GM20000 (cell line): ENCODE measurements at places on chromosomes 16 and 17.
A peak's percentile ranks its signal among the peaks of the same experiment; 100 is the strongest.

GRCh38 chr16:83554096-83554495 lies 253.7 kb upstream of the HSBP1 start:
- no peak for DNase-seq

GRCh38 chr17:76104140-76104895 lies 731 bp upstream of the EXOC7 start:
- DNase-seq = no peak

- DNase-seq = no peak
These were observed 90.7 kb upstream of the TMEM97 start for GRCh38 chr17:28228109-28228840.

DNA sequence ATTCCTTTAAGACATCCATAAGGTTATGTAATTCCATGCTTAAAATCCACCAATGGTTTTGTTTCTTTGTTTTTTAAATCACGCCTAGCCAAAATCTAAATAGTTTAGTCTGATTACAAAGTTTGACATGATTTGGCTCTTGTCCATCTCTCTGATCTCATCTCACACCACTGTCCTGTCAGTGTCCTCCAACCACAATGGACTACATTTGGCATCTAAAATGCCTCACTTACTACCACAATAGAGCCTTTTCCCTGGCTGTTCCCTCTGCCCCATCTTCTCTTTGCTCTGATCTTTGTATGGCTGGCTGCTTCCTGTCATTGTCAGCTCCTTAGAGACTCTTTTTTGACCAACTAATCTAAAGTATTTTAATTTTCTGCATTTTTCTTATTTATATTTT lies 157.2 kb downstream of the MYO1D start:
- DNase-seq = no peak

GRCh38 chr17:59373882-59374495 lies 42.5 kb downstream of the YPEL2 start:
- DNase-seq = no peak

DNA sequence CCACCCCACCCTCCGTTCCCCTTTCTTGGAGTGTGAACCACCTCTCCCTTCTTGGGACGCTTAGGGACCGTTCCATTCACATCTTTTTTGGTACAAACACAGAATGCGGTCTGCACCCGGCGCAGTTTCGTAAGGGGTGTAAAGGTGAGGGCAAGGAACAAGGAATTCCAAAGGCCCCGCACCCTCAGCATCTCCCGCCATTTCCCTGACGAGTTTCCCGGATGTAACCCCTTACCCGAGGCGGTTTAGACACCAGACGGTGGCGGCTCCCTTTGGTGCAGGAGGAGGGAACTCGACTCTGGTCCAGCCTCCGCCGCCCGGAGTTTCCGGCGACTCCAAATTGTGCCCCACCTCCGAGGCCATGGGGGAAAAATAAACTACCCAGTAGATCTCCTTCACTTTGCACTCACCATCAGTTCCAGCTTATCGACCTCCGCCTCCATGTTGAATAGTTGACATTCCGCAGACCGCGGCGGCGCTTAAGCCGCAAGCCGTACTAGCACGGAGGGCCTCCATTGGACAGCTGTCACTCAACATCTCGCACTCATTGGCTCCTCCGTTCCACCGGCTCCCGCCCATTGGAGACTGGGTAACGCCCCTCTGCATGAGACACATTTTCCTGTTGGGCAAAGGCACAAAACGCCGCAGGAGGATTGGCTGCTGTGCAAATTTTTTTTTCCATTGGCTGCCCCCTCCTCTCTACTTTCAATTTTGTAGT lies at the start of gene SKA2:
Gene SKA2, minus strand, starts transcription at position 466 of the 718 bp plus-strand sequence. Its CDS starts 23 bp downstream, at position 443.
- peak; percentile 85 for DNase-seq

DNA sequence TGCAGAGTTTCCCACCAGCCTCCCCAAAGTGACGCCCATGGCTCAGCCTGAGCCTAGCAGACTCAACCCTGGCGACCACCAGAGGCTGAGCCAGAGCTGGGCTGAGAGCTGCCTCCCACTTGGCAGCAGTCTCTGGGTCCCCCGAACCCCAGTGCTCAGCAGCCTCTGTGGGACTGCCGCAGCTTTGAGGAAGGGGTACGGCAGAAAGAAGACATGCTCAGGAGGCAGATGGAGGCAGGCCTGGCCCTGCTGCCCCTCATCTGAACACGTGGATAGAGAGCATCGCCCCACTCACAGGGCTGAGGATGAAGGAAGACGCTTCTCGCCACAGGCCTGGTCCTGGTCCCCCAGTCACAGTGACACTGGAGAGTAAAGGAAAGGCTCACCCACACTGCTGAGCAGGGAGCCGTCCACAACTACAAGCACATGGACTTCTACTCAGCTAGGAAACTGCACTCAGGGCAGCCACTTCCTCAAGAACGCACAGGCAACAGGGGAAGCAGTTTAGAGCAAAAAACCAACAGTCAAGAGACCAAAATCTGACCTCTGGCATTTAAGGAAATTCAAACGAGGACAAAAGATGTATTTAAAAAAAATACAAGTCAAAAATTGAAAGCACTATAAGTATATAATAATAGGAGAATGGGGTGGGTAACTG lies 45.2 kb upstream of the GSG1L start:
- no peak for DNase-seq

GRCh38 chr17:42399121-42399520 lies 10.9 kb upstream of the STAT3 start:
- DNase-seq = no peak

DNA sequence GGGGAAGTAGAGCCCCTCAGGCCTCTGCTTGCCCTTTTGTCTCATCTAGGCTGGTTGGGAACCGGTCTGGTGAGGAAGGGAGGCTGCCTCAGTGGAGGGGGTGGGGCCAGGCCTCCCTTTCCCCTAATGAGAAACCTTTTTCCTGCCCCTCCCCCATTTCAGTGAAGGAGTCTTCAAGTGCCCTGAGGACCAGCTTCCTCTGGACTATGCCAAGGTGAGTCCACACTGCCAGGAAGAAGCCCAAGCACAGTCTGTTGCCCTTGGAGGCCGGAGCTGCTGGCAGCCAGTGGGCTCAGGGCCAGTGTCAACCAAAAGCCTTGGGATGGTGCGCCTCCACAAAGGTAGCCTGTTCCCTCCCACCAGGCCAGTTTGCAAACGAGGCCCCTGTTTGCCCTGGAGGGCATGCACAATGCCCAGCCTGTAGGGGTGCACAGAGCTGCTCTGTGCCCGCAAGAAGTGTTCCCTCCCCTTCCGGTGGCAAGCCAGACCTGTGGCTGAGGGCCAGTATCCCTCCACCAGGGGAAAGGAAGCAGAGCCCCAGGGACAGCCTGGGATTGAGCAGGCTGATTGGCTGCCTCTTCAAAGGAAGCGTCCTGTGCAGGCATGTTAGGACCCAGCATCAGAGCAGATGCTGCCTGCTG lies 3.4 kb downstream of the TRAF4 start:
- DNase-seq = no peak

DNA sequence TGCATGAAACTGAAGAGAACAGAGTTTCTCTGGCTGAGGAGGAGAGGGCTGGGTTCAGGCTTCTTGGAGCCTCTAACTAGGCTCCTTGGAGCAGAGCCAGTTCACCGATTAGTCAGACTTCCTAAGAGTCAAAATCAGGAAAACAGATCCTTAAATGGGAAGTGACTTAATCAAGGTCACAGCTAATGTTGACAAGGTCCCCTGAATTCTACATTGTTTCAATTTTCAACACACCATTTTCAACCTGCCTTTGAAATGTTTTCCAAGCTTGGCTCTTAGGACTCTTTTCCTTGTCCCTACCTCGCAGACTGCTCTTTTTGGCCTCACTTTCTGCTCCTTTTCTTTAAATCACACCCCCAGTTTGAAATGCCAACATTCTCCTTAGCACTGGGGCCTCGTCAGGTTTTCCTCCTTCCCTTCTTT lies 16.3 kb downstream of the MYL4 start:
- no peak for DNase-seq

GRCh38 chr16:88144028-88144511 lies 192.8 kb downstream of the BANP start:
- DNase-seq = no peak

GRCh38 chr16:81818568-81818896 lies 39.4 kb downstream of the PLCG2 start:
- no peak for DNase-seq

DNA sequence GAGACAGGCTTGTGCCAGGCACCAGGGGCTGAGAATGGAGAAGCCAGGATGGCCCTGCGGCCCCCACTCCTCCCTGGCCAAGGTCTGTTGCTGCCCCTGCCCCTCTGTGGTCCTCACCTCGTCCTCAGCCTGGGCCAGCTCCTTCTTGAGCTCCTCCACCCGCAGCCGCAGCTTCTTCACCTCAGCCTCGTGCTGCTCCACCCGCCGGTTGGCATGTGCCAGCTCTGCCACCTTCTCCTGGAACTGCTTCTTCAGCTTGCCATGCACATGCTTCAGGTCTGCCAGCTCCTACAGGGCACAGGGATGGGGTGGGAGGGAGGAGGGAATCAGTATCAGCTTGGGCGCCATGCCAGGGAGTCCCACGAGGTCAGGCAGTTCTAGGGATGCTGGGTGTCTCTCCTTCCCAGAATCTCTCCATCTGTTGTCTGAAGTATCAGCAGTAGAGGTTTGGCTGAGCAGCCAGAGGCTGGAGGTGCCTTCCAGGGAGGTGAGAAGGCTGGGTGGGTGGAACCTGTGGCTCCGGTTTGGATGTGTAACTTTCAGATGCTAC lies 20.1 kb downstream of the CCDC102A start:
- DNase-seq = no peak

- no peak for DNase-seq
These were observed 1.6 kb downstream of the CISD3 start for GRCh38 chr17:38731526-38732294.

- DNase-seq = peak; percentile 98
These were observed 140.5 kb downstream of the SEC14L1 start for GRCh38 chr17:77281122-77281903.

GRCh38 chr16:12460064-12460392 lies 343.7 kb downstream of the CPPED1 start:
- DNase-seq = peak; percentile 23

DNA sequence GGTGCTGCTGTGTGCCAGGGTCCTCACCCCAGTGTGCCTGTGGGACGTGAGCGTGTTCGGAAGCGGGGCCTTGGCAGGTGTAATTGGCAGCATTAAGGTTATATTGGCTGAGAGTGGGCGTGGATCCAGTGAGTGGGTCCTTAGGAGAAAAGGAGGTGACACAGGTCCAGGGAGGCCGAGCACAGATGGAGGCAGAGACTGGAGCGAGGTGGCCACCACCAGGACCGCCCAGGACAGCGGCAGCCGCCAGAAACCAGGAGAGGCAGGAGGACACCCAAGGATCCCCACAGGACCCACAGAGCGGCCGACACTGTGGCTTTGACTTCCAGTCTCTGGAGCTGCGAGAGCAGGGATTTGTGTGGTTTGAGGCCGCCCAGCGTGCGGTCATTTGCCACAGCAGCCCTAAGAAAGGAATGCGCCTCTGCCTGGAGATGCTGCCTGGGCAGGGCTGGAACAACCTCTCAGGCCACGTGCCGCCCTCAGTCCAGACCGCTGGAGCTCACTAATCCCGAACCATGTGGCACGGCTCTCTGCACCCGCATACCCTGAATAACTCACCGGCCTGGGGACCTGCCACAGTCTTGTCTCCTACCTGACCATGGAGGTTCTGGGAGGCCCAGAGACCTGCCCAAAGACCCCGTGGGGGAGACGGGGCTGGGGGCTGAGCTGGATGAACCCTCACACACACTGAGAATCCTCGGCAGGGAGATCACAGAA lies 45.4 kb downstream of the SOX8 start:
- no peak for DNase-seq

DNA sequence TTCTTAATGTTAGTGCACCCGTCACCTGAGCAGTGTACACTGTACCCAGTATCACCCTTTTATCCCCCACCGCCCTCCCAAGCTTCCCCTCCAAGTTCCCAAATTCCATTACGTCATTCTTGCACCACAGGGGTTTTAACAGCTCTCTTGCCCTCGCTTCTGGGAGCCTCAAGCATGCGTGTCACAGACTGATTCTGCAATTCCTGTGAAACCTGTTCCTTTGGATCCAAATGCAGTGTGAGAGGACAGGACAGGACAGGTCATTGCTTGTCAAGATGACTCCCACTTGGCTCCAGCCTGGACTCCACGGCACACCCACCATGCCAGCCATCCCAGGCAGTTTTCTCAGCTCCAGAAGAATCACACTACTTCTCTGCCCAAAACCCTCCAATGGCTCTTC lies 44.1 kb downstream of the CYB5D2 start:
- no peak for DNase-seq

- no peak for DNase-seq
These were observed 242.1 kb upstream of the GSE1 start for GRCh38 chr16:85370881-85371651.

DNA sequence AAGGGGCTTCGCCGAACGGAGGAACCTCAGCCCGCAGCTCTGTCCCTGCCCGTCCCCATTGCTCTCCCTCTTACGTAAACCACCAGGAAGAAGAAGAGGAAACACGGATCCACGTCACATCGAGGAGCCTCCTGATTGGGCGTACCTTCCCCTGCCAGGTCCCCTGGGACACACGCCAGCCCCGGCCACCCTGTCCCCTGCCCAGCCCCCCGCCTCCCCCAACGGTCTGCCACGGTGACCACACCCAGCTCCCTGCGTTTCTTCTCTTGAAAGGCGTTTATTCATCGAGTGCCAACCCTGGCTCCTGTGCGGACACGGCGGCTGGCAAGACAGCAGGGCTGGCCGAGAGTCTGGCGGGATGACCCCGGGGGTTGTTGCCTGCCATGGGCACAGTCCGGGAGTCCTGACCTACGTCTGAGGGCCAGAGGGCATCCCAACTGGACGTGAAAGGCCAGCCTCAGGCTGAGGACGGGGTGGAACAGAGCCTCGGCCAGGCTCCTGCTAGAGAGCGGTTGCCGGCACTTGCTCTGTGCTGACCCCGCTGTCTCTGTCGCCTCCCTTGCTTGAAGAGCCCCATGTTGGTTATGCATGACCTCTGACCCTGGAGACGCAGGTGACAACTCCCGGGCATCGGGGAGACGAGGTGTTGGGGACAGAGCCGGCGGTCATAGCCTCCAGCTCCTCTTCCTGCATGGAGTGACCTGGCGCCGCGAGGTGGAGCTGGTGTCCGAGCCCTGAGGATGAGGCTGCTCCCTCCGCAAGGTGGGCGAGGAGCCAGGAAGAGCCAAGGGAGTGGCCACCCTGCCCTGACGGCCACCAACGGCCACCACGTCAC lies 40.5 kb upstream of the ACSF3 start:
- no peak for DNase-seq

DNA sequence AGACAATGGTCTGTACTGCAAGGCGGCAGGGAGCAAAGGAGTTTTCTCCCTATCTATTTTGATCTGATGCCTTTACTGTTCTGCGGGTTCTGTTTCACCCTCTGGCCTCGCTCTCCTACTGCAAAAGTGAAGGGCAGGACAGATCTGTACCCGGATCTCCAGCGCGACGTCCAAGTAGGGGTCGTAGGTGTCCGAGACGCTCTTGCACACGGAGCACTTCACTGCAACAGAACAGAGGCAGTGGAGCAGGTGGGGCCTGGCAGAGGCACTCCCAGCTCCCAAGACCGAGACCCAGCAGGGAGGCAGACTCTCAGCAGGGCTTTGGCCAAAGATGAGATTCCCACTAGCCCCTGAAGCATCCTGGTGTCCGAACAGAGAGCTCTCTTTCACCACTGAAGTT lies 19.8 kb downstream of the USP36 start:
- DNase-seq = no peak

GRCh38 chr16:84277244-84277823 lies 17.3 kb upstream of the WFDC1 start:
- DNase-seq = peak; percentile 73

GRCh38 chr16:87936375-87937230 lies at the start of gene CA5A:
CA5A (minus strand) TSS chr16:87936529; CDS start chr16:87936450, 79 bp downstream.
- no peak for DNase-seq

GRCh38 chr16:78866521-78866920 lies 734.0 kb downstream of the MAF start:
- no peak for DNase-seq
